ENCODE measurements at places on chromosomes 1 and 21. TPM values are rescaled to one million over a fixed set of nuclear protein-coding genes. Genes with fewer than 3 reads are reported as not detected.

DNA sequence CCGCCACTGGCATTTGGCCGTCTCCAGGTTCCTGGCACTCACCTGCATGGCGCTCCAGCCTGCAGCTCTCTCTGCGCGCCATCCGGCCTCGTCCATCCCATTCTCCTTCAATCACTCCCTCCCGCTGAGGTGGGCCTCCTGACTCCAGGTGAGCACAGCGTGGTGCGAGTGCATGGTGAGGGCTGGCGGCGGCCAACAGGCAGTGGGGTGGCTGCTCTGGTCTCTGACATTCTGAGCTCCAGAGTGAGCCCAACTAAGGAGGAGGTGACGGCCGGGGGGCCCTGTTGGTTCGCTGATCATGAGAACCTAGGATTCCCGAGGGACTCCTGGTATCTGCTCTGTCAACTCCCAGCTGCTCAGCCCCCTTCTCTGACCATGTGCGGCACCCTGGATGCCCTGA, 130.4 kb downstream of the AJAP1 start:
- DNase-seq, result no peak

DNA sequence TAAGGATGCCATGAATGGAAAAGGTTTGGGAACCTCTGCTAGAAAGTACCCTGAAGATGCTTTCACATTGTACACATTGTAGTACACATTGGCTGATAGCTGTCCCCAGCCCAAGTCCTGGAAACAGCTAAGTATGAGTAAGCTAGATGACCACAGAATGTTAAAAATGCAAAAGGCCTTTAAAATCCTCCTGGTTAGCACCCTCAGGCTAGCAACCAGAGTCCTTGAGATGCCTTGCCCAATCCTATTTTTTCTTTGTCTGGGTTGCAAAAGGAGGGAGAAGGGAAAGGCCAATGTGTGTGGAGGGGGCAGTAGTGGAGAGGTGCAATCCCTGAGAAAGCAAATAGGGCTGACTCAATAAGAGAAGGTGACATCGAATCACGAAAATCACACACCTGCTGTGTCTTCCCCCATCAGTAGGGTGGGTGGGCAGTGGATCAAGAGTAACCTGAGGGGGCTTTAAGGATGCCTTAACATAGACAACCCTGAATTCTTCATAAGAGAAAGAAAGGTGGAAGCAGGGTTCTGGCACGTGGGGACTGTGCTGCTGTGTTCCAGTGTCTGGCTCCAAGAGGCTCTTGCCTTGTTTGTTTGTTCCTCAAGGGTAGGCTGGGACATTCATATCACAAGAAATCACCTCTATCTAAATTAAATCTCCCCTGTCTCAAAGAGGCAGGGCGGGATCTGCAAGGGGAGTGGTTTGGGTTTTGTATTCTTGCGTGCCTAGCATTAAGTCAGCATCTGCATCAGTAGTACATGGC, 266.2 kb upstream of the PLXNA2 start:
- no peak for DNase-seq

- peak; percentile 59 for DNase-seq
These were observed 76.4 kb upstream of the DNAH14 start for GRCh38 chr1:224852901-224853568.

GRCh38 chr1:110714374-110714995, 39.7 kb upstream of the KCNA3 start:
- no peak for DNase-seq

DNA sequence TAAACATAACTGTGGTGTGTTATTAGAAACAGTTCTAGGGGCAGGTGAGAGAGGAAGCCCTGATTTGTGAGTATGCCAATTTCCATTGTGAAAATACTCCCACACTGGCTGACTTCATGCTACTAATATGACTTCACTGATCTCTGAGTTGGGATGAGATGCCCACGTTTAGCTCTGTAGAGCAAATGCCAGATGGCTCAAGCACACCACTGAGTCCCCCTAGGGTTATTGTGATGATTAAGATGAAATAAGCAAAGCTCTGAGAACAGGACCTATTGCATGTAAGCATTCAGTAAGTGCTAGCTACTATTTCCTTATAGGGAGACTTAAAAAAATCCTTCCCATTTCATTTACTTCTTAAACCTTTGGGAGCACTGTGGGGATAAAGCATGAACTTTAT, 117.6 kb downstream of the CENPF start:
- no peak for DNase-seq

GRCh38 chr1:173871091-173871490, 2.9 kb downstream of the ZBTB37 start:
- DNase-seq, result no peak

GRCh38 chr1:164772635-164773034, 213.7 kb downstream of the PBX1 start:
- peak; percentile 84 for DNase-seq

DNA sequence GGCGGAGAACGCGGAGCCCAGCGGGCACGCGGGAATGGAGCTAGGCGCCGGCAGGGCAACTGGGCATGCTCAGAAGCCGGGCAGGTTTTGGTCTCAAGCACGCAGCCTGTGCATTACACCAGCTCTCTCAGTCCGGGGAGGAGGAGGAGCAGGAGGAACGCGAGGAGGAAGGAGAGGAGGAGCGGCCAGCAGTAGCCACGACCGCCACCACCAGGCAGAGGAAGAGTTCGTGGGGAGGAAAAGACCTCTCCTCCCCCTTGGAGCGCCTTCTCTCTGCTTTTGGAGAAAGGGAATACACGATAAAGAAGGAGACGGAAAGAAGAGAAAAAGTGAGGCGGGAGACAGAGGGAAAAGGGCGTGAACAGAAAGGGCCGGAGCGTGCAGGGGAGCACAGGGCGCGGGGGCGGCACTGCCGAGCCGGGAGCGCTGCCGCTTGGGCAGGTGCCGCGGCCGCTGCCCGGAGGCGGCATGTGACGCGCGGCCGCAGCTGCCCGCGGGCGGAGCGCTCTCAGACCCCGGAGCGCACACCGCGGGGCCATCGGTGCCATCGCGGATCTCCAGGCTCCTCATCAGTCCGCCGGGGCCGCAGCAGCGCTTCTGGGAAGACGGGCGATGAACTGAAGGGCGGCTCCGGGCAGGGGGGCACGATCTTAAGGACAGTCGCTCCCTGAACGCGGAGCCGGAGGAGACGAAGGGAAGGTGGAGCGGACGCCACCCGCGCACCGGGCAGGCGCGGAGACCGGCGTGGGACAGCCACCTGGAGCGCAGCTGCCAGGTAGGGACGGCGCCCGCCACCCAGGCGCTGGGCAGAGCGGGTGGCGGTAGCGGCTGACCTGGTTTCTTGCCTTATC, at the start of gene CHRM3:
CHRM3 (plus strand) TSS at position 116 of the 851 bp plus-strand sequence. CDS start 520,884 bp downstream, outside the sequence.
- DNase-seq, result peak; percentile 86

DNA sequence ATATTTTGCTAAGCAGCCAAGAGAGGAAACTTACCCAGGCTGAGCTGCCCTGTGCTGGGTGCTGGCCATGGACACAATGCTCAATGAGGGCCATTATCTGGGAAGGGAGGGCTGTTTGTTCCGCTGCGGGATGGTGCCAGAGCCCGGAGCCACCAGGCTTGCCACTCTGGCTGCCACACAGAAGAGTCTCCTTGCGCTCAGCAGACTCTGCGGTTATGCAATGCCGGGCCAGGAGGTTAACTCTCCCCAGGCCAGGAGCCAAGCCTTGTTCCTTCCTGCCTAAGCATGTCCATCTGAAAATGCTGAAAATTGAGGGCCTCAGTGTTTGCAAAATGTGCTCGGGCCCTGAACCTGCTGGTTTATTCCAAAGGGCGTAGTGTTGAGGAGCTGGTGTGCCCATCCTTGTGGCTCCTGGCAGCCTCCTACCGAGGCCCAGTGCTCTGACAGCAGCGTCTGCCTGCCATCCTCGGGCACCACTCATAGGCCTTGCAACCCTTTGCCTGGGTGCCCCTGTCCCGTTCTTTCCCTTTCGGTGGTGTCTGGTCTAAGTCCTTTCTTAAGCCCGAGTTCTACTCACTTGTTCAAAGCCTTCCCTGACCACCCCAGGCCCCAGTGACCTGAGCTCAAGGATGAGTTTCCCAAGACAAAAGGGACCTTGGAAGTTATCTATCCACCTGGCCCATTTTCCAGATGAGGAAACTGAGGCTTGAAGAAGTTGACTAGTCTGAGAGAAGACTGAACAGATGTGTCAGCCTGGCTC, 133.8 kb upstream of the EDN2 start:
- no peak for DNase-seq

DNA sequence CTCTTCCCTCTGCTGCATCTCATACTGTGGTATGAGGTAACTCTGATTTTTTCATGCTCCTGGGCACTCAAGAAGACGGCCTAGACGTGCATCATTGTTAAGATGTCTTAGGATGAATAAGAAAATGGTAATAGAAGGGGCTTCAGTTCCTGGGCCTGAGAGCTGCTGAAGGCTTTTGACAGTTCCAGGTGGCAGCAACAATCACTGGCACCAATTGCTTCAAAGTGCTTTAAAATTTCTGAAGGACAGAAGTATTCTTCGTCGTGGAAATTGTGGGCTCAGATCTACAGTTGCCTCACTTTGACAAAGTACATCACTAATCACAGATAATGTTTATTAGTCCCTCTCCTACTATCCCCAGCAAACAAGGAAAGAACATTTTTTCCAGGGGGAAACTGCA, 536.6 kb upstream of the CAMK1G start:
- DNase-seq, result no peak

GRCh38 chr21:23579573-23579972, 2027.7 kb downstream of the MRPL39 start:
- DNase-seq, result no peak

- no peak for DNase-seq
These were observed 10.2 kb downstream of the OSCP1 start for GRCh38 chr1:36440044-36440443.

GRCh38 chr1:118716775-118717174, 271.4 kb downstream of the TBX15 start:
- no peak for DNase-seq

DNA sequence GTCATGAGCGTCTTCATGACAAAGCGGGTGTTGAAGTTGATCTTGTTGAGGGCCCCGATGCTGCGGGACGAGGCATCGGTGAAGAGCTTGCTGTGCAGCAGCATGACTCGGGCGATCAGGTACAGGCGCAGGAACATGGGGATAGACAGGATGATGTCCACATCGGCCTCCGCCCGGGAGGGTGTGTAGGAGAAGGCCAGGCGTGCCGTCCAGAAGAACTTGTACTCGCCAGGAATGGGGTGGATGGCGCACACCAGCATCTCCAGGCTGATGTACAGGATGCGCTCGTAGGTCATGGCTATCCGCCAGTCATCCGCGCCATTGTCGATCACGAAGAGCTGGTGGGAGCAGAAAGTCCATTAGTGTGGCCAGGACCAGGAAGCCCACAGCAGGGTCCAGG, 98.0 kb downstream of the KCNN3 start:
- no peak for DNase-seq

GRCh38 chr1:21633992-21634805, 35.0 kb downstream of the RAP1GAP start:
- DNase-seq, result no peak

- DNase-seq, result no peak
These were observed 46.5 kb upstream of the PRELP start for GRCh38 chr1:203428981-203429599.

DNA sequence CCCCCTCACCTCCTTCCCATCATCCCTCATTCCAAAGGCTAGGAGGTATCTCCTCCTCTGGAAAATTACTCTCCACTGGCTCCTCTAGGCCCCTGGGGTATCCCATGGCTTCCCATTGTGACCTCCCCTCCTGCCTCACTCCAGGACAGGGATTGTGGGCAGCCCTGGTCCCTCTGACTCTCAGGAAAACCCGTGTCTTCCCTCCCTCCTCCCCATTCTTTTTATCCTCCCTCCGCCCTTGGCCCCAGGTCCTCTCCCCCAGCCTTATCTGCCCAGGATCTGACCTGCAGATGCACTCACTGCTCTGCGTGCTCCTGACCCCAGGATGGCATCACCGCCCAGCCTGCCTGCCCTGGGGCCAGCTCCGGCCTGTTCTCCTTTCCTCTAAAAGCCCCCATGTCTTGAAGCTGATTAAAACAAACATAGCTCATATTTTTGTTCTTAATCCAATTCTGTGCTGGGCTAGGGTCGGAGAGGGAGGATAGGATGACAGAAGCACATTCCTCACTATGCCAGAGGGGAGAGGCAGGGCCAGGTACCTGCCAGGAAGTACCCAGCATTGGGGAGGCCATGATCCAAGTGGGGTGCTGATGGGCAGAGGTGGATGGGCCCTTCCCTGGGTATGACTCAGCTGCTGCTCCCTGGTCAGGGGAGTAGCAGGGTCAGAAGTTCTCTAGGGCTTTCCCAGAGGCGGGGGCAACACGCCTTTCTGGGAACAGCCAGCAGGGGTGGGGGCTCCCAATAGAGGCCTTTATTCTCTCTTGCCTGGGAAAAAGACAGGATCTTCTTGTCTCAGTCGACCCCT, 13.8 kb upstream of the UBL4B start:
- DNase-seq, result no peak

GRCh38 chr1:15283526-15283925, 36.5 kb downstream of the FHAD1 start:
- DNase-seq, result no peak

- DNase-seq, result no peak
These were observed 5.0 kb upstream of the RNF19B start for GRCh38 chr1:32969566-32969965.

DNA sequence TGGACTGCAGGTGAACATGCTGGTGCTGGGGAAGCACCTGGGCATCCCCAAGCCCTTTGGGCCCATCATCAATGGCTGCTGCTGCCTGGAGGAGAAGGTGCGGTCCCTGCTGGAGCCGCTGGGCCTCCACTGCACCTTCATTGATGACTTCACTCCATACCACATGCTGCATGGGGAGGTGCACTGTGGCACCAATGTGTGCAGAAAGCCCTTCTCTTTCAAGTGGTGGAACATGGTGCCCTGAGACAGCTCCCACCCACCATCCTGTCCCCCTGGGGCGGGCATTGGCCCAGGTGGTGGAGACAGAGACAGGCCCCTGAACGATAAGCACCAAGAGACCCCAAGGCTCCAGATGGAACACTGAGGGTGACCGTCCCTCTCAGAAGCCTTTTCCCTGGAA, 25.2 kb upstream of the PADI4 start:
- DNase-seq, result no peak

DNA sequence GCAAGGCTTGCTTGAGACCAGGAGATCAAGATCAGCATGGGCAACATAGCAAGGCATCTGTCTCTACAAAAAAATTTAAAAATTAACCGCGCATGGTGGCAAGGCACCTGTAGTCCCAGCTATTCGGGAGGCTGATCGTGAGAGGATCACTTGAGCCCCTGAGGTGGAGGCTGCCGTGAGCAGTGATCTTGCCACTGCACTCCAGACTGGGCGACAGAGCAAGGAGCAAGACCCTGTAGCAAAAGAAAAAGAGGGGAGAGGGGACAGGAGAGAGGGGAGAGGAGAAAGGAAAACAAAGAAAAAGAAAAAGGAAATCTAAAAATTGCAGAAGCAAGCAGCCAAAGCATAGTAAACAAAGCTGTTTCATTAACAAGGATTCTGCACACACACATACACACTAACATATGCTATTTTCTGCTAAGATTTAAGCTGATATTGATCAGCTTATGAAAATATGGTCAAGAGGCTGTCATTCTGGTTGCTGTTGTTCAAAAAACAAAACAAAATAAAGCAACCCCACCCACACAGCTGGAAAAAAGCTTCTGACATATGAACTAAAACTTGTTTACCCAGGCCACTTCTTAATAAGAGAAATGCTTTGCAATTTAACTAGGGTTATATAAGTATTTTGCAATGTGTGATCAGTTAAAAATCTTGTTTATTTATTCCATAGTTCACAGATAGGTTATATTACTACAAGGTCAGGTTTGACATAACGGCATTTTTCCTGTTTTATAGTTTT, 1.8 kb downstream of the ARNT start:
- DNase-seq, result no peak

Gene HSD11B1
- total RNA-seq, result not detected

Gene SMG7
- 18.6 TPM for total RNA-seq

Gene RFX5
- total RNA-seq, result 41.9 TPM

Gene NBPF6
- total RNA-seq, result not detected

Gene TSEN15
- total RNA-seq, result 144 TPM

Gene CFAP126
- not detected for total RNA-seq

Gene OR2M3
- total RNA-seq, result not detected

Gene SPOCD1
- 0.81 TPM for total RNA-seq

Gene CD52
- total RNA-seq, result not detected

Gene C1QA
- total RNA-seq, result not detected

Gene LRRN2
- 0.82 TPM for total RNA-seq
